PC-3 (cell line): ENCODE measurements at places on chromosomes 5 and 9.
A peak's percentile ranks its signal among the peaks of the same experiment; 100 is the strongest.

DNA sequence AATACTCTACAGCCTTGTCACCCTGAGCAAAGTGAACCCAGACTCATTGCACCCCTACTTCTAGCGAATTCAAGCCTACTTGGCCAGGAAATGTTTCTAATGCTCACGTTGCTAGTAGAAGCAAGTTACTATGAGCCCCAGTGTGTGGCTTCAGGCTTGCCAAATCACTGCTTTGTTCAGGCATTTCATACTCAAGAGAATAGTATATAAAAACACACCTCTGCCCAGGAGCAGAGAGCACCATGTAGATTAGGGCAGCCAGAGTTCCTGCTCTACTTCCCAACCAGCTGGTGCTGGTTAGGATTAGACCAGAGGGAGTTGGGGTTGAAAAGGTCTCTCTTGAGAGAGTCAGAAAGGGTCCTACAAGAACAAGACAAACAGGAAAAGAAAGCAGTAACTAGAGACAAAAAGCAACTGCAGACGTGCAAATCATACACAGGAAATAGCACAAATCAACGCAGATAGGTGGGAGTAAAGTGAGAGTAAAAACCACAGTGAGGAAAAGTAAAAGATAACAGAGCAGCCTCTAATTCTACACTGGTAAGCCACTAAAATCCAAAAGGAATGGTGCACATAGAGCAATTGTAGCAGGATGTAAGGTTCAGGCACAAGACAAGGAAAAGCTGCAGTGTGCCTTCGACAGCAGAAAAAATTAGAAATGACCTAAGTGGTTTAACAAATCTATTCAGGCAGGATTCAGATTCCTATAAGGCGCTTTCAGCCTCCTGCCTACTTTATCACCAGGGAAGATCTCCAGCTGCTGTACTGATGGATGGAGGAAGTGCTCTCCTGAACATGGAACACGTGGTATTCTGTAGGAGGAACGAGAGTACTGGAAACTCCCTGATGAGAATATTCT is 49.6 kb upstream of the KIF2A start:
- no peak for DNase-seq

DNA sequence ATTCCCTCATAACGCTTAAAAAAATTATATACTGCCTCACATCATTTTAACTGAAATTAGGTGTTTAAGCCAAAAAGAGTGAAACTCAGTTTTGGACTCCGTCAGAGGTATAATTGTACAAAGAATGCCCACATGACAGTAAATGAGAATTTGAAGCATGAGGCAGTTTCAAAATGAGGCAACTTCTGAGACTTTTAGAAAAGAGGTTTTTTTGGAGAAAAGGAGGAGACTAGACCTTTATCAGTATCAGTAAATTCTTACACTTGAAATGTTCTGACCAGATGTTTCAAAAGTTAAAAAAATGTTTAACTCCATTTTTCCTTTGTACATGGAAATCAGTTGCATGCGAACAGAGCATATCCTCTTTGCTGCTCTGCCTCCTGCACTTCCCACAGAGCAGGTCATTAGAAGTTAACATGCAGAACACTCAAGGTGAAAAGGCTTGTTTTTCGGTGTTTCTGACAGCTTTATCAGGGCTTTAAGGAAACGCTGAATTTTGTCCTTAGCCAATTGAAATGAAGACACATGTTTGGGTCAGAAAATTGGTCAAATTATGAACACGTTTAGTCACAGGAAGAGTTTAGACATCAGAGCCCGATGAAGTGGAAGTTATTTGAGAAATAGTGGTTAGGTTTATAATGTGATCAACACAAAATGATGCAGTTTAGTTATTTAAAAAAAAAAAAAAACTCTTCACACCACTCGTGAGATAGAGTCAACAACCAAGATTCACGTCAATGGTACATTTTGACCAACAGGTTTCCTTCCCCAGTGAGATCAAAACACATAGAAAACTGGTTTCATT is 59.5 kb downstream of the PIK3R1 start:
- no peak for DNase-seq

DNA sequence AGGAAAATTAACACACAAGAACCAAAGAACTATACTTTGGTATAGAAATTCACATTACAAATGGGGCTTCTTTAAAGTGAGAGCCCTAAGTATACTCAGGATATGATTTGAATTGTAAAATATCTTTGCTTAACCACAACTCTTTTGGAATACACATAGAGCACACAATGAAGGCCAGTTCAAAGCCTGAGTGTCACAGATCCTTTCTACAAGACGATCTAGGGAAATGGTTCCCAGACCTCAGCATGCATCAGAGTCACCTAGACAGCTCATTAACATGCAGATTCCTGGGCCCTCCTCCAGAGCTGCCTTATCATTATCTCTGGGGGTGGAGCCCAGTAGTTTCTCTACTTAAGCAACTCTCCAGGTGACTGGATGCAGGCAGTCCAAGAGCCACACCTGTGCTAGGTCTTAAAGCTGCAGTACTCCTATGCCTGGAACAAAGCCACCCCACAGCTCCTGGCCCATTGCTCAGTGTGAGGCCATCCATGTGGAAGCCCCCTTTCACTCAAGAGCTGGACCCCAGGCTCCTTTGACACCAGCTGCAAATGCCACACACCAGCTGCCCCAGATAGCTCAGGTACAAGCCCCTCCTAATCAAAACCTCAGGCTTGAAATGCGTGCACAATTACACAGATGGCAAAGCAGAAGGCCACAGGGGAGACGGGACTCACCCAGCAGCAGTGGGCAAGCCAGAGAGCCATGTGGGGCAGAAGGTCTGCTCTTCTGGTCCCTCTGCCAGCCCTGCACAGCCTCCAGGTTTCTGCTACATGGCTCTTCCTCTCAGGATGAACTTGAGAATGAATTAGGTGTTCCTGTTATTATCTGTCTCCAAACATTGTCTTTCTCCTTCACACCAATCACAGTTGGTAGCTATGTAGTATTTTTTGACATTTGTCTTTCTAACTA is 106.1 kb downstream of the SH3TC2 start:
- peak; percentile 70 for DNase-seq

GRCh38 chr5:6140219-6140618 is 238.1 kb downstream of the MED10 start:
- no peak for DNase-seq

- DNase-seq, result peak; percentile 89
These were observed 32.7 kb upstream of the CDKN2B start for GRCh38 chr9:22041775-22042174.

DNA sequence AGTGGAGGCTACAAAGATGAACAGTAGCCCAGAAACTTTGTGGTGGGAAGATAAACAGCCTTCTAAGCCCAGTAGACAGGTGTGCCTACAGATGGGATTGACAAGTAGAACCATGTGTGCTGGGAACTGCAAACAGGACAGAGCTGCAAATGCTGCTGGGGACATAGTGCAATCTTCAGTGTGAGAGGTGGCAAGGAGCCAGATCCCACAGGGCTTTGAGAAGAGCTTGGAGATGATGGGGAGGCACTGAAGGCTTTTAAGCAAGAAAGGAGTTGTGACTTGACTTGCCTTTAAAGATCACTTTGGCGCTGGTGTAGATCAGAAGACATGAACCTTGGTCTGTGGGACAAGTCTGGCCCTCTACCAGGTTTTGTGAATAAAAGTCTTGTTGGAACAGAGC is 675.2 kb downstream of the ACTL7B start:
- no peak for DNase-seq

DNA sequence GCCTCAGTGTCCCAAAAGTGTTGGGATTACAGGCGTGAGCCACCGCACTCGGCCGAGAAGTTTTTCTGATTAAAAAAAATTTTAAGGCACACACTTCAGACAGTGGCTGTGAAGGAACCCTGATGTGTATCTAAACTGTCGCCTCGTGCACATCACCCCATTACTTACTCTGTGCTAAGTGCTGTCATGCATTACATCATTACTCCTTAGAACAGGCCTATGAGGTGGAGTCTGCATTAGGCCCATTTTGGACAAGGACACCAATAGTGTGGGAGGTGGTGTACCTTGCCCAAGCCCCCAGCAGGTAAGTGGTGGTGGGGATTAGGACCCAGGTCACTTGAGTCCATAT is 3.8 kb upstream of the CDHR2 start:
- DNase-seq, result no peak

DNA sequence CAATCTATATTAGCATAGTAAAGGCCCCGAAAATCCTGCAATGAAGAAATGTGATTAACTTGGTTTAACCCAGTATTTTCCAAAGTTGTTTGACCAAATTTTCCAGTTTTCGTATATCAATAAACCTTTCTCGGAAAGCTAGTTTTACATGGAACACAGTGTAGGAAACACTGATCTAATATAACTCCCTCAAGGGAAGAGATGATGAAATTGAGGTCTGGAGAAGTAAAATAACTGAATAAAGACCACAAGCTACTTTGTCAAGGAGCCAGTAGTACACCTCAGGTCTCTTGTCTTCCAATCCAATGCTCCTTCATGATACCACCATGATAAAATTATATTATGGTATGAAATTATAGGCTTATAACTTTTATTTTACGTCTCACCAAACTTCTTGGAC is 118.1 kb upstream of the TARS1 start:
- no peak for DNase-seq

GRCh38 chr5:17890501-17890900 is 256.2 kb downstream of the TAF11L14 start:
- no peak for DNase-seq

DNA sequence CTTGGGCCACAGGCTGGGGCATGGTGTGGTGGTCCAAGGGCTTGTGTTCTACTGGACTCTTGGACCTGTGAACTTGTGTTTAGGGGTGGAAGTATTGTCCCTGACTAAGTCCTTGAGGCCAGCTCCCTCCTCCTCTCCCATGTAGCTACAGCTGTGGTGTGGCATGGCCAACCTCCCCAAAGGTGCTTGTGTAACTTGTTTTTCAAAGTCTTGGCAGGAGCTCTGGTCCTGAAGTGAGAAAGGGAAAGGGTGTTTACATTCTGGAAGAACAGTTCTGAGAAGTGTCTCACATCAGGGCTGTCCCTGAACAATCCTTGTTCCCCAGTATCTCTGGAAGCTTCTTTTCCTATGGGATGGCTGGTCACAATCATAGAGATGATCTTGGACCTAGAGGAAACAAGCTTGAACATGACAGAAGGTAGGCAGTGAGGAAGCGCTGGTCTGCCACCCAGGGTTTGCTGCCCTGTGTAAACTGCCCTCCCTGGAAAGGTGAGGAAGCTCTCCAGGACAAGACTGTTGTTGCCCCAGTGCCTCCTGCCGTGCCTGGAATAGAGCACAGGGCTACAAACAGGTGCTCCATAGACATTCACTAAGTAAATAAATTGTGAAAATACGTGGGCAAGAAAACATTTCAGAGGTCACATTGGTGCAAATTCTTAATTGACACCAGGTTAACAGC is 64.6 kb upstream of the KLF9 start:
- DNase-seq, result no peak

DNA sequence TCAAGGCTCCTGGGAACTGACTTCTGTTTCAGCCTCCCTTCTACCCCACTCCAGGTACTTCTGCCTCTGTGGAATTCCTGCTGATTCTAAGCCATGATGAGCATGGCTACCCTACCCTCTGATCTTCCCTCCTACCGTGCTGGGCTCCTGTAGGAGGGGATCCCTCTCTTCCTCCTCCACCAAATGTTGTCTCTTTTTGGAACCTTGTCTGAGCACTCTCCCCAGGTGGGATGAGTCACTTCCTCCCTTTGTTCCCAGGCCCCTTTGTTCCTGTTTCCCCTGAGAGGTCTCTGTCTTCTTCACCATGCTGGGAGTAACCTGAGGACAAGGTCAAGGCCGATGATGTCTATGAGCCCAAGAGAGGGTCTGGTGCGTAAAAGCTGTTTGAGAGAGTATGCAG is 213.2 kb downstream of the GABBR2 start:
- no peak for DNase-seq

- DNase-seq, result peak; percentile 52
These were observed 4.2 kb downstream of the DHX29 start for GRCh38 chr5:55303238-55303690.

DNA sequence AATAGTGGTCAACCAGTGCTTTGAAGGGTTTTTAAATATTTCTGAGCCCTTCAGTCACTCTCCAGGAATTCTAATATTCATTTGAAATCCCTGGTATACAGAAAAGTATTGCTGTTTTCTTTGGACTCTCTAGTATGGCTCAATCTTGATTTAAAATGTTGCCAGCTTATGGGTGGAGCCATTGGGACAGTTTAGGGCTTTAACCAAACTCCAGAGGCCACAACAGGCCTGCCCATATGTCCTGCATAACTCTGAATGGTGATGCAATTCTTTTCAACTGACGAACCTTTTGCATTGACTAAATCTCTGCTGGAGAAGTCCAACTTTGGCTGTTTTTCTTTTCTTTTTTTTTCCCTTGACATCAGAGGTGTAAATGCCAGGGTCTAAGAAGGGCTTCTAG is 10.3 kb upstream of the ANKHD1 start:
- DNase-seq, result no peak

- DNase-seq, result peak; percentile 52
These were observed 46.4 kb upstream of the CTNNA1 start for GRCh38 chr5:138706655-138707480.

DNA sequence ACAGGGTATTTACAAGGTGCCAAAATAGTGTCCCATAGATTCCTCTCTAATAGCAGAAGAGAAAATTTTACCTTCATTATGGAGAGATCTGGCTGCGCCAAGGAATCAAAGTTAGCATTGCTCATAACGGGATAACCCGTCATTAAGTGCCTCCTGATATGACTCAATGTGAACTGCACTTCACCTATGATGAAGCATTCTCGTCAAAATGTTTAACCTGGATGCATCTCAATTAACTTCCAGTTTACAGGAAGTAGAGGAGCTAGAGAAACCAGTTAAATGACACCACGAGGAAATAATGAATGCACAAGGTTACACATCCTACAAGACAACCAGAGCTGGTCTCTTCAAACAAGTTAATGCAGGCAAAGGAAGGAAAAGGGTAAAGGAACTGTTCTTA is 17.2 kb downstream of the FBXW11 start:
- peak; percentile 87 for DNase-seq

DNA sequence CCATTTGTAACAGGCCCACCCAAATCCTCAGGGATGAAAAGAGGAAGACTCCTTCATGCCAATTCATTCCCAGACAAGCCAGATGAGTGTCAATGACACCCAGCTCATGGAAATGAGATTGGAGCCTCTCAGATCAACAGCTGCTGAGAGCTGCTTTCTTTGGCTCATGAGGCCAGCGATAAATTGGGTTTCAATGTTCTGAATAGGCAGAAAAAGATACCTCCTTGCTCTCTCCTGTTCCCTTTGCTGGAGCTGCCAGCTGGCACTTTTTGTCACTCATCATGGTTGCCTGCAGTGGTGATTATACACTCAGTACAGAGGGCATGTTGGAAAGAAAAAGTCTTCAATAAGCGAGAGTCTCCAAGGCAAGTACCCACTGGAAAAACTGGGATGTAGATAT is 47.1 kb downstream of the SH3RF2 start:
- no peak for DNase-seq

GRCh38 chr9:7756088-7756487 is 43.5 kb downstream of the DMAC1 start:
- DNase-seq, result no peak

DNA sequence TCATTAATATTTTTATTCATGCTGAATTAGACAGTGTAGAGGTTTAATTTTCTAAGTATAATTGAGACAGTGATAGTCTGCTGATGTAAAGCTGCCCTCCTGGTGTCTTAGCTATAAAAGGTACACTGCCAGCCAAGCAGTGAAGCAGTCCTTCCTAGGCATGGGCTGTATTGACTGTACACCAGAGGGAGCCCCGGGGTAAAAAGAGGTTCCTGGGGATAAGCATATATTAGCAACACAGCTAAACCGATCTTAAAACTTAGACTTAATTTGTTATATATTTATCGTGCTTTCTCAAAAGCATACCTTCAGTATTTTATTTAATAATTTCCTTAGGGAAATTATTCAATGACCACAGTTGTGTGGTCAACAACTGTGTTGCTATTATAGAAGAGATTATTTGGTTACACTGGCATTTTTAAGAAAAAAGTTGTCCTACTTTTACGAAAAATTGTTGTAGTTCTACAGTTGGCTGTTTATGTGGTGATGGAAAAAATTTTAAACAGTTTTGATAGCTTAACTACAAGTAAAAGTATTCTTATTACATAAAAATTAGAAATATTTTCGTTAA is 68.8 kb downstream of the ELL2 start:
- DNase-seq, result peak; percentile 56
